Naive thymus-derived CD4-positive, alpha-beta T cell (primary cell): ENCODE measurements at places on chromosomes 4 and X. TPM values are rescaled to one million over a fixed set of nuclear protein-coding genes. Genes with fewer than 3 reads are reported as not detected.

GRCh38 chrX:129600981-129601424, 53.8 kb downstream of the APLN start:
- H3K27me3 ChIP-seq: no peaks in the 10 kb centered on the region
- H3K36me3 ChIP-seq: no peaks in the 10 kb centered on the region
- DNase-seq: peak; percentile 22
- no peak overlapping the region for H3K27ac ChIP-seq

- no peaks in the 10 kb centered on the region for H3K4me1 ChIP-seq
- no peak for DNase-seq
Measured at GRCh38 chr4:110504084-110504435, 28.1 kb downstream of the ENPEP start.

DNA sequence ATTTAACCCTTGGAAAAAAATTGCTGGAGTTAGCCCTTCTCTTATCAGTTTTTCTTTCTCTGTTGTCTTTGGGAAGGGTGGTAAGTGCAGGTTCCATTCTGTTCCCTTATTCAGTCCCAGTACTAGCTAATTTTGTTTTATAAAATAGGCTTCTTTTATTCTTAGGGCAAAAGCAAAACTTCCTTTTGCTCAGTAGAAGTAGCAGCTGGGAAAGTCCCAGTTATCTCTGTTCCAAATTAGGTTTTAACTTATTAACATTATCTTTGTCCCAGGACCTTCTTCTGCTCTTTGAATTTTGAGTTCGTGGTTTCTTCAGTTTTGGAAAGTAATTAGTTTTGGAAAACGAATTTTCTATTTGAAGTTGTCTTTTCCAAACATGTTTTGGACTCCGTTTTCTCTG, 61.1 kb downstream of the BANK1 start:
- no peaks in the 10 kb centered on the region for H3K27me3 ChIP-seq
- H3K27ac ChIP-seq: no peak overlapping the region
- no peaks in the 10 kb centered on the region for H3K4me1 ChIP-seq
- H3K4me3 ChIP-seq: no peak overlapping the region
- DNase-seq: no peak

GRCh38 chr4:122882857-122883735, 39.3 kb downstream of the NUDT6 start:
- no peak overlapping the region for H3K4me3 ChIP-seq
- H3K36me3 ChIP-seq: no peaks in the 10 kb centered on the region
- no peak for DNase-seq
- no peak overlapping the region for H3K27ac ChIP-seq
- H3K4me1 ChIP-seq: no peaks in the 10 kb centered on the region

The TCEAL3 gene
- total RNA-seq: 6.1 TPM

The GAGE1 gene
- not detected for total RNA-seq
